ENCODE measurements at places on chromosomes 4 and X.

DNA sequence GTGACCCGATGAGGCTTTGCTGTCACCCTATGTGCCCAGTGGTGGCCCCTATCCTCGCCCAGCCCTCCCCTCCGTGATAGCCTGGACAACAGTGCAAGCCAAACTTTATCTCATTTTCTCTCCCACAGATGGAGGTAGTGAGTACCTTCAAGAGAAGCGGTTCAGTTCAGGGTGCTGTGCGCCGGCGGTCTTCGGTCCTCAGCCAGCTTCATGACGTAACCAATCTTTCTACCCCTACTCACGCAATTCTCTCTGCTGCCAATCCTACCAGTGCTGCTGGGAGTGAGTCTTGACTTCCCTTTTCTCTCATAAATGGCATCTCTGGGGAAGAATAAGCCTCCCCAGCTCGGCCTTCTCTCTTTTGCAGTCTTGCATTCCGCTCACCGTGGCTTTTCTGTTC is 29.5 kb downstream of the CCNQ start:
- DNase-seq = no peak

GRCh38 chr4:116942315-116942714 is 143.1 kb downstream of the TRAM1L1 start:
- no peak for DNase-seq

DNA sequence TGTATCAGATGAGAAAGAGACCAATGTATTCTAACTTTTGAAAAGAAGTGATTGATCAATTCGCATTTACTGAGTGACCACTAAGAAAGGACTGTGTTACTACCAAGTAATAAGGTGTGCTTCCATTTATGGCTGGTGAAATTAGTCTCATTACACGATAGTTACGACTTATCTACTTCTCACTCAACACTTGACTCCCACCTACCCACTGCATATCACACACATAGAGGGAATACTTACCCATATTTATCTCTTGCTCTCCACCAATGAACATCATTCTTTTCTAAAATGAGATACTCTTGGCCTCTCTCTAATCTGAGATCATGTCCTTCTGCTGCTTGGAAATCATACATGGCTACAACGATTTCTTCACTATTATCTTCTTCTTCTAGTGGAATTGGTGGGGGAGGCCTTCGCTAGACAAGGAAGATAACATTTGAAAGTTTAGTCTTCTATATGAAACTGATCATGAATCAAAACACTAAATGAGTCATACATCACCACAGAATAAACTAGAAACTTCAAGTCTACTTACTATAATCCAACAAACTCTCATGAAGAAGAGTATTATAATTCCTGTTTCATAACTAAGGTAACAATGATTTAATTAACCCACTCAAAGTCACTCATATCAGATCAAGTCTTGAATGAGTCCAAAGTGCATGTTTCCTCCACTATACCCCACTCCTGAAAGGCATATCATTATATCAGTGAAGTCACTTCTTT is 33.7 kb upstream of the TXK start:
- DNase-seq = no peak

GRCh38 chr4:79170077-79170476 is 155.8 kb downstream of the NAA11 start:
- no peak for DNase-seq

DNA sequence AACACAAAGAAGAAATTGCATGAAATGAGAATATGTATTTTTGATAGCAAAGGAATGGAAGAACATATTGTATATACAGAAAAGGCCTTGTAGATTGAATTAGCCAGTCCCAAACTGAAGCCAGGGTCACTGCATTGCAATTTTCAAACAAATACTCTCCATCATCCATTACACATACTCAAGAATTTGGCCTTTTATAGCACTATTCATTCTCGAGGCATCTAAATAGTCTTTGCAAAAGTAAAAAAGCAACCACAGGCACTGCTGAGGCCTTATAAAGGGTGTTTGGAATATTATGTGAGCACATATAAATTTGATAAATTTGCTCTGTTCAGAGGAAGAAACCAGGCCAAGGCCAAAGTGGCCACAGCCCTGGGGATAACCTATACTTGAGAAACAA is 123.0 kb downstream of the ZNF827 start:
- DNase-seq = no peak

- no peak for DNase-seq
These were observed 170.7 kb downstream of the SLIT2 start for GRCh38 chr4:20422398-20422797.

- DNase-seq = no peak
These were observed 3.8 kb downstream of the FGF16 start for GRCh38 chrX:77450996-77451395.

- DNase-seq = no peak
These were observed 270.5 kb downstream of the TENM3 start for GRCh38 chr4:182513587-182514291.

- DNase-seq = no peak
These were observed 175.8 kb downstream of the GC start for GRCh38 chr4:71607780-71608677.

DNA sequence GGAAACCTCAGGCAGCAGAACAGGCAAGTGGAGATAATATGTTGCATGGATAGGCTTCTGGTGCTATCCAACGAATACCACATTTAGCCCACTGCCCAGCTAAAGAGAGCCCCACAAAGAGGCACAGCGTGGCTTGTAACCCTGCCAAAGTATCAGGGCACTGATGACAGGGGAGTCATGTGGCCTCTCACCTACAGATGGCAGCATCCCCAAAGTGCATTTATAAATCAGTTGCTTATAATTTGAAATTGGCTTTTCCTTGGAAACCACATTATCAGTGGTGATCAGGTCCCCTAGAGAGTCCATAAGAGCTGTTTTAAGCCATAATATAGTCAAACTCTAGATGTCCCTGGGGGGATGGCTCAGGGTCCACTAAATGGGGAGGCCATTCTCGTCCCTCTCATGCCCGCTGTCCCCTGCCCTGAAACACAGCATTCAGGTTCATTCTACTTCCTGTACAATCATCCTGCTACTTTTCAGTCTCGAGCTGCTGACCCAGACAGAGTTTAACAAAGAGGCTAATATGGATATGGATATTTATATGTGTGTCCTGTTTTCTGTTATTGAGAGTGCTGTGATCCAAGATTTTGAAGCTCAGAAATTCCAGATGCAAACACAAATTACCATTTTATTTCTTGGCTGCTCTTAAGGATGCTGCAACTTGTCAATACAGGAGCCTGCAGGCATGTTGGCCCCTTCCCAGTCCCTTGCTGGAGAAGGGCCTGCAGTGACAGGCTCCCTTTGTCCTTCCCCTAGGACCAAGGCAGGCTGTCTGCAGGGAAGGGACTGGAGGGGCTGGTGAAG is 28.5 kb downstream of the SRPX start:
- peak; percentile 11 for DNase-seq

DNA sequence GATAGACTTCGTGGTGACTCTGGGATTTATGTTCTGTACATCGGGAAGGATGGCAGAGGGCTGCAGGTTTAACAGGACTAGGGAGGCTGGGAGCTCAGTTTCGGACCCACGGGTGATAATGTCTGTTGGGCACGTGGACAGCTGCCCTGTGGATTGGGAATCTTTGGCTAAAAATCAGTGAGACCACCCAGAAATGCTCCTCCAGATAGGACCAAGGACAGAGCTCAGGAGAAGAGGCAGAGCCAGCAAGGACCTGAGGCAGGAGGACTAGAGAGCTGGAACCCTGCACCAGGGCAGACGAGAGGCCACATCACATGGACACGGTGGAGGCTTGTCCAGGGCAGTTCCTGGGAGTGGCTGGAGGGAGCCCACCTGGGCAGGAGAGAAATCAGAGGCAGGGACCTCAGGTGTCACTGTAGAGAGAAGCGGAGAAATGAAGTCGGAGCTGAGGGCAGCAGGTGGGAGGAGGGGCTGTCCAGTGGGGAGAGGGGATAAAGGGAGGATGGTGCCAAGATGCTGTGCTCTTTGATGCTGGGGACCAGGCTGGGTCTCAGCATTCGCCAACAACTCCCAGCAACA is 79.2 kb downstream of the CPZ start:
- DNase-seq = no peak

GRCh38 chr4:127155555-127155954 is 477.2 kb upstream of the INTU start:
- no peak for DNase-seq

DNA sequence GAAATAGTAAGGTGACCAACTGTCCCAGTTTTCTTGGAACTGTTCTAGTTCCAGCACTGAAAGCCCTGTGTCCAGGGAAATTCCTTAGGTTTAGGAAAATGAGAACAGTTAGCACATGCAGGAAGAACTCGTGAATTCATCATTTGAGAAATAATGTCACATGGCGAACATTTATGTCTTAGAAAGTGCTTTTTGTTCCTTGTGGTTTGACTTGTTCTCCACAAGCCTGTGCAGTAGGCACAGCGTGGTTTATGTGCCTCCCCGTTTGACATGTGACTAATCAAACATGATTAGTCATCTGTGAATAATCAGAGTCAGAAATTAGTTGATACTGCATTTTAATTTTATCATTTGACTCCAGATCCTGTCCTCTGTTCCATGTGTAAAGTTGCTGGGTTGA is 556.0 kb upstream of the CPEB2 start:
- DNase-seq = no peak

- no peak for DNase-seq
These were observed 40.7 kb downstream of the CDS1 start for GRCh38 chr4:84623661-84624060.

DNA sequence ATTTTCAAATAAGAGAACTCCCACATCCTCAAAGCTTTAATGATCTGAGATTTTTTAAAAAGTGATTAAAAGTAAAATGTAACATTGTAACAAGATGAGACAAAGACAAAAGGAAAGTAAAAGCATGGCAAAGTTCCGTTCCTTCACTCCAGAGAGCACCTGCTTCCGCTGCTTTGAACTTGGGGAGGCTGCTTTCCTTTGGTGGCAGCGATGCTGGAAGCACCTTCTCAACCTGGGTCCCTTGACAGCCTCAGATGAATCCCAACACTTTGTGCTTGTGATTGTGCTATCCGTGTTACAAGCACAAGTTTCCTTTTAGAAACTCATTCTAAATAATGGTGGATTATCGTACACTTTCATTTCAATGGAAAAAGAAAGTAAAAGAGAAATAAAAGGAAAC is 59.7 kb downstream of the HADH start:
- DNase-seq = no peak

GRCh38 chr4:107792711-107793110 is 32.0 kb upstream of the SGMS2 start:
- DNase-seq = no peak

DNA sequence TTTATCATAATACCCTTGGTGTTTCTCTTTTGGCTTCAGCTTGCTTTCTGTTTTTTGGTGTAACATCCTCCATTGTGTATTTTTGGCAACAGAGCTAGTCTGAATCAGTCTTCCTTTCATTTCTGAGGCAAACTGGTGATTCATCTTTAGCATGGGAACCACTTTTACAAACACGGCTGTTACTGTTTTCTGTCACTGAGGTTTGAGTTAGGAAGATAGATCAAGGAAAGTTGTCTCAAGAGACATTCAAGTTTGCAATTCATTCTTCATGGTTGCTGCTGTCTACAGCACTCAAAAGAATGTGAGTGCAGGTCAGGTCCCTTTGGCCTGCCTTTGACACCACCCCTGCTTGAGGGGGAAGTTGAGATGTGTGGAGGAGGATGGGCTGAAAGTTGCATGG is 36.3 kb downstream of the IL21 start:
- no peak for DNase-seq

DNA sequence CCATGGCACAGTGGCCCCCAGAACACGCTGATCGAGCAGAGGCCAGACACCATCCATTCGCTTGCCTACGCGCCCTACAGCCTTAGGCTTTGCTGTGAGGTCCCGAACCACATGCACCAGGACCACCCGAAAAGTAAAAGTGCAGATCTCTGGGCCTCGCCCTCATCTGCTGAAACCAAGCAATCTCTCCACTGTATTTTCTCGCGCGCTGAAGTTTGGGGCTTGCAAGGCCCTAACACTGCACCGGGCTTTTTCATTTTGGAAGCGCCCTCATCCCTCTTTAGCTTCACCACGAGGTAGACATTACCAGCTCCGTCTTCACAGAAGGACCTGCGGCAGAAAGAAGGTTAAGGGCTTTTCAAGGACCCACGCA is 21.2 kb downstream of the NKX3-2 start:
- DNase-seq = no peak

GRCh38 chr4:56757261-56757746 is 64.2 kb downstream of the SPINK2 start:
- DNase-seq = no peak

- no peak for DNase-seq
These were observed 80.1 kb downstream of the GPC3 start for GRCh38 chrX:133905305-133905704.

DNA sequence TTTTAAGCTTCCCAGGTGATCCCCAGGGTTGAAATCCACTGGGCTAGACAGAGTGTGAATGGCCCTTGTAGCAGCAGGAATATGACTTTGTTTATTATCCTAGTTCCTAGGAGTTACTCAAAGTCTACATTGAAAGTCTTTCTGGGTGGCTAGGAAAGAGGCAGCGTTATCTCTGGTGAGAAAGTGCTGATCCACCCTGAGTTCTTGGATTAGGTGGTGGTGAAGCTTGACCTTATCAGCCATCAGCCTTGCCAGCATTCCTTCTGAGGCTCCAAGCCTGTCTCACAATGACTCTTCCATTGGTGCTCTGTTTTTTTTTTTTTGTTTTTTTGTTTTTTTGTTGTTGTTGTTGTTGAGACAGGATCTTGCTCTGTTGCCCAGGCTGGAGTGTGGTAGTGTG is 83.1 kb upstream of the CLCN4 start:
- DNase-seq = no peak

- DNase-seq = no peak
These were observed 452.7 kb upstream of the HS3ST1 start for GRCh38 chr4:11881364-11881763.

GRCh38 chrX:40908857-40909475 is 173.6 kb upstream of the MED14 start:
- DNase-seq = no peak

GRCh38 chrX:19747652-19748610 is 139.5 kb downstream of the SH3KBP1 start:
- no peak for DNase-seq

DNA sequence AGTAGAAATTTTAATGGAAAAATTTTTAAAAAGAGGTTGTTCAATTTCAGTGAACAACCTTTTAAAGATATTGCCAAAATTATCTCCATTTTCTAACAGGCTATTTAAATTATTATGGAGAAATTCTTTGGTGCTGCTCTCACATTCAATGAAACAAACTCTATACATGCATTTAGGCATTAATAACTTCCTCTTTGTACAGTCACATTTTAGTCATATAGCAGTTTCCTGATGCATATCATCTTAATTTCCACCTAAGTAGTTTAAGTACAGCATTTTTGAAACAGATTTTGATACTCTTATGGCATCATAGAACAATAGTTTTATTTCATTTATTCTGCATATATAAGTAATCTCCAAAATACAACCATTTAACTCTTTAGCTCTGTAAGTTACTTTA is 500.1 kb downstream of the STPG2 start:
- DNase-seq = no peak

DNA sequence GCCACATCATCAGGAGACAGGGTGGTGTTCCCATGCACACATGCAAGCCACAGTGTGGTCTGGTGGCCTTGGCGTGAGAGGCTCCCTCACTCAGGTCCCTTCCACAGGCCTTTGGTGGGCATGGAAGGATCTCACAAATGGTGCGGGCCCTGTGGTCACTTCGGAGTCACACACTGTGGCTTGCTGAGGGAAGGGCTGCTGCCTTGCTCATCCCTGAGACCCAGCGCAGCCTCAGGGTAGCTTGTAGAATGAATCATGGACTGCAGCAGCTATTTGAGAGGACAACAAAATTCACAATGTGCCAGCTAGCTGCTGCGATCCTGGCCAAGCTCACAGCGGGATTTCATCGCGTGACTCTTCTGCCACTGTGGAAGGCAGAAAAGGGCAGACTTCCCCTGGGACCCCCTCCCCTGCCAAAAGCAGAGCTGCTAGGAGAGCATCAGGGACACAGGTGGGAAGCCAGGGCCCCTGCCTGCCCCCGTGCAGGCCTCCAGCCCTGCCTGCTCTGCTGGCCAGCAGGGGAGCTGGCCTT is 106.4 kb downstream of the ABLIM2 start:
- DNase-seq = no peak
